Stimulated activated CD4-positive, alpha-beta T cell treated with anti-CD3 and anti-CD28 coated beads, Interleukin-12 subunit alpha, Interleukin-12 subunit beta, amount 100 ng/mL, for 24 hours (primary cell): ENCODE measurements at places on chromosomes 7 and 10.

- no peak for DNase-seq
Observed at GRCh38 chr10:121414366-121415062, 183.7 kb downstream of the FGFR2 start.

GRCh38 chr7:106071356-106071998 is 40.6 kb downstream of the SYPL1 start:
- DNase-seq: no peak

DNA sequence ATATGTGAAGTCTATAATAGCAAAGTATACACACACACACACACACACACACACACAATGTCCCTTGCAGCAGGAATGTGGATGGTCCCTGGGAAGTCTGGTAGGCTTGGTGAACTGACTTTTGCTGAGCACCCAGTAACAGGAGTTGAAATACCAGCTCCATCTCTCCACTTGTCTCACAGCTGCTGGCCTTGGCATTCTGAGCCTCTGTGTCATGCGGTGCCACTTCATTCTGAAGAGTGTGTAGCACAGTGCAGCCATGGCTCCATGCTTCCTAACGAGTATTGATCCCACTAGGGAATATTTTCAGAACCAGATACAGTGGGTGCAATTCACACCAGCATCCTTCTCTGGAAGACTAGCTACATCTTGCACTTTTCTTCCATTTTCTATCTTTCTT is 192.4 kb downstream of the ADARB2 start:
- no peak for DNase-seq

DNA sequence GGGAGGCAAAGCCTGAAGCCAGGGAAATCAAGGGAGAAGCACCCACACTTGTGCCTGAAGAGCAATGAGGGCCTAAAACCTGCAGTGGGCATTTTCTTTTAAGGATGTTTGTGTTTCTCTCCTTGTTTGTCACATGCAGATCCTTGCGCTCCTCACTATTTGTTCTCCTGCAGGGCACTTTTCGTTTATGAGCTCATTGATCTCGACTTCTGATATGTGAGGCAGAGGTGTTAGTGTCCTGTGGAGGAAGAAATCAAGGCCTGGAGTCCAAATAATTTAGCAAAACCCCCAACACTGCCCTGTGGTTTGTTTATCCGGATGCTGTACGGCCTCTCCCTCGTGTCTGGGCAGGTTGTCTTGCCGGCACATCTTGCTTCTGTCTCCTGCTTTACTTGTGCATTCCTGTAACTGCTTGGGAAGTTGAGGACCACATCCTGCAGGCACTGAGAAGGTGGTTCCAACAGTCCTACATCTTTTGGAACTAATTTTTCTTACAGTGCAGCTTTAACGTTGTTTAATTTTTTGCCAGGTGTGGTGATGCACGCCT is 13.7 kb downstream of the UBE3C start:
- DNase-seq: no peak

DNA sequence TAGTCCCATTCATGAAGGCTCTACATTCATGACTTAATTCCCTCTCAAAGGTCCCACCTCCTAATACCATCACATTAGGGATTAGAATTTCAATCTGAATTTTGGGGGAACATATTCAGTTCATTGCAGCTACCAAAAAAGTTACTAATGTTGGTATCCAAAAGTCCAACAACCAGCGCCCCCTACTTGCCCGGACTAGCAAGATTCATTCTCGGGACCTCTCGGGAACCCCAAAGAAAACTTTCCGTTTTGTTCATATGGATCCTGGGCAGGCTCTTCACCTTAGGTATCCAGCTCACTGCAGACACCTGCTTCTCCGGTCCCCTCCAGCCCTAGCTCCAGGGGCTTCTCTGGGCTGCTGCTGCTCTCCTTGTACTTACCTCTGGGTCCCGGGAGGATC is 8.9 kb upstream of the GRK5 start:
- no peak for DNase-seq

DNA sequence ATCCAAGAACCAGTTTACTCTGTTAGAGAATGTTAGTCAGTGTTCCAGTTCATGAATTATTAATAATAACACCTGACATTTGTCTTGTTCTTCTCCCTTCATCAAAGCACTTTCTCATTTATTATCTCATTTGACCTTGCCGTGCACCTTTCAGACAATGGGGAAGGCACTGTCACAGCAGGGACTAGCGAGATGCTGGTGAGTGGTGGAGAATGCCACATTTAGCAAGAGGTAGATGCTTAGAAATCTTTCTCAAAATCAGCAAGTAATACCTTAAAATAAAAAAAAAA is 34.2 kb upstream of the XRCC2 start:
- no peak for DNase-seq
